ENCODE measurements at places on chromosomes 11 and 22.

DNA sequence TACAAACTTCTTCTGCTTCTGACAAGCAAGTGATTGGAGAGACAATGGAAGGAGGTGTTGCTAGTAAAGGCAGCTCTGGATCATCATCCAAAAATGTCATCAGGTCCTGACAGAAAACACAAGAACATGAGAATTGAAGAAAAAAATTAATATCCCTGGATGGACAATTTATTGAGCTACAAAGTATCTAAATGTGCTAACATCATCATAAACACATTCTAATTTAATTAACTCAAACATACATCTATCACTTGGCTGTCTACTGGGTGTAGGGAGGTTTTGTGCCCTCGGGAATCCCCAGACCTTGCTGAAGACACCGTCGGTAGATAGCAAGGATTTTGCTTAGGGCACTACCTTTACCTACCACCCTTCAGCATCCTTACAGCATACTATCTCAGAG lies 72.6 kb downstream of the ENTHD1 start:
- DNase-seq, result no peak

DNA sequence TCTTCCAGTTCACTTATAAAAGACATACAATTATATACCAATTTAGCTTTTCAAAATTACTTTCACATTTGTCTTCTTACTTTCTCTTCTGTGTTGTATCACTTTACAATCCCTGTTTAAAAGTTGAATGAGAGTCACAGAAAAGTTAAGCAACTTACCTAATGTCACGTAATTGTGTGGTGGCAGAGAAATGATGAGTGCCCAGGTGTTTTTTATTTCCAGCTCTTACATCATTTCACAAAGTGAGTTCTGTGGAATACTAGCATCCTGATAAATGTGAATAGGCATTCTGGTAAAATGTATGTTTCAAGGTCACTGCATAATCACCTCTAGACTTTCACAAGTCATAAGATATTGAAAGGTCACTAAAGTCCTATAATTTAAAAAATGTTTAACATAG lies 133.0 kb upstream of the FIBIN start:
- no peak for DNase-seq

DNA sequence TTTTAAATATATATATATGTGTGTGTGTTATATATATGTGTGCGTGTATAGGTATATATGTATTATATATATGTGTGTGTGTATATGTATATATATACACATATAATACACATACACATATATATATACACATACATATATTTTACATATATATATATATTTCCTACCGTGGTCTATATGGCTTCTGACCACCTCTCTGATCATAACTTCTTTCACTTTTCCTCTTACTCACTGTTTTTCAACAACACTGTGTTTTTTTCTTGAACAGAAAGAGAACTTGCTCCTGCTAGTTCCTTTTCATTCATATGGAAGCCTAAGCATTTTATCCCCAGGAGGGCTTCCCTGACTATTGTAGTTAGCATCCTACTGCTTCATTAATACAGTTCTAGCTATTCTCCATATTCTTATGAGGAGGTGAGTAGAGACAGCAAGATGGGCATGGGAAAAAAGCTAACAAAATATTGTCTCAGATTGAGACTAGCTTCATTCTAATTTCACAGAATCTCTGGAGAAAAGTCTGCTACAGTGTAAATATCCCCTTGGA lies 38.5 kb upstream of the CTSC start:
- no peak for DNase-seq

DNA sequence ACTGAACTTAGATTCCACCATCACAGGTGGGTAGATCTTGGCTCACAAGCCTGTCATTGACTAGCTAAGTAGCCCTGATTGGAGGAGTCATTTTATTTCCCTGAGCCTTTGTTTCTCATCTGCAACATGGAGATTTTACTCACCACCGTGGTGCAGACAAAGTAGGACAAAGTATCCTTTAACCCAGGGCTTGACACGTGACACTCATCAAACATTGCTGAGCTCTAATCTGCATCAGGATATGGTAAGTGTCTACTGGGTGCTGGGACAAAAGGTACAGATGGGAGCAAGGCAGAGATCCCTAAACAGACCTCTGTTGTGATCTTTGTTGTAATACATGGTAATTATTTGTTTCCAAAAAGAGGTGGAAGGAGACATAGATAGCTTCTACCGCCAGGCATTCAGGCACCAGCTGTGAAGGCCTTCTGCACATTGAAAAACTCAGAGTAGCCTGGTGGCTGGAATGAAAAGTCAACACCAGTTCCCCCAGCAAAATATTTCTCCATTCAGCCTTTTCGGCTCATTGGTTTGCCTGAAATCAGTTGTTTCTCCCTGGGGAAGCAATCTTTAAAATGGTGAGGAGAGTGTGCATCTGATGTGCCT lies 18.3 kb upstream of the MICAL2 start:
- no peak for DNase-seq

DNA sequence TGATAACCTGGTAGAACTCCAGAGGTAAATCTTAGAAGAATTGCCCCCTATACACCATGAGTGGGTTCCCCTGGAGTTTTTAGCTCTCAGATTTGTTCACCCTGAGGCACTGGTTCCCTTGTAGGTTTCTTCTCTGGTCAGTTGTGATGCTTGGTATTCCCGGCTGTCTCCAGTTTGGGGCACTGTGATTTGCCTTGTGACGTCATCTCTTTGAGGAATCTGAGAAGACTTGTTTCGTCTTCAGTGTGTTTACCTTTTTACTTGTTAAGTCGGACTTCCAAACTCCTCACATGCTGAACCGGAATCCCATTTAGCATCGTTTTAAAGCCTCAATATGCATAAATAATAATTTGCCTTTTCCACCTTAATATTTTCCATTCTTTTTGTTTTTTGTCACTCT lies 54.4 kb downstream of the CECR2 start:
- no peak for DNase-seq

GRCh38 chr11:72721689-72722049 lies 30.5 kb downstream of the ARAP1 start:
- DNase-seq, result no peak

Data from non-pigmented ciliary epithelial cell (primary cell).